EH (cell line): ENCODE measurements at places on chromosomes 12 and 14.

DNA sequence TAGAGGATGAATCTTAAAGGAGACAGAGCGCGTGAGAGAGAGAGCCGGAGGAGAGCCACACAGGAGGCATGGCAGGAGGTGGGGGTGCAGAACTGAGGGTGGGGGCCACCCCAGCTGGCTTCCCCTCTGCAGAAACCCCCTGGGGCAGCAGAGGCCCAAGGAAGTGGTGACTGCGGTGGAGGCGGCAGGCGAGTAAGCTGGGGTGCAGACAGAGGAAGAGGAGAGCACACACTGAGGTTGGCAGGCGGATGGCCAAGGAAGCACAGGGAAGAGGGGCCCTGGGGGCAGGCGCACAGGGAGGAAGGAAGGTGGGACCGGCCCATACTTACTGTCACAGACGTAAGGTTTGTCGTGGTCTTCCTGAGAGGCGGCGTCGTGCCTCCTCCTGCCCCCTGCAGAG is 179.8 kb downstream of the DPF3 start:
- no peak for DNase-seq

GRCh38 chr12:16260206-16260605 is 17.3 kb downstream of the SLC15A5 start:
- DNase-seq, result no peak

DNA sequence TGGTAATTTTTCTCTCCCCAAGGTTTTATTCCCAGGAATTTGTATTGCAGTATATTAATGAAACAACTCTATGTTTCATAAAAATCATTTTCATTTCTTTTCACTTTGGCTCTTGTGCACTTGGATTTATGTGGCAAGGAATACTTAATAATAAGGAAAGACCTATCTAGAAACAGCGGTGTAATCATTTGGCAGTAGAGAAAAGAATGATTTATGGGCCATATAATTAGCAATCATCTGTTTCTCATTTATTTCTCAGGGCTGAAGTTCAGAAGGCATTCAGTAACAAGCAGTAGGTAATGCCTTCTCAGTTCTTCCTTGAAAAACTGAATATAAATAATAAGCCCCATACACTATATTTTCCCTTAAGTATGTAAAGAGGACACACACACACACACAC is 172.6 kb downstream of the ANO4 start:
- DNase-seq, result peak; percentile 32

DNA sequence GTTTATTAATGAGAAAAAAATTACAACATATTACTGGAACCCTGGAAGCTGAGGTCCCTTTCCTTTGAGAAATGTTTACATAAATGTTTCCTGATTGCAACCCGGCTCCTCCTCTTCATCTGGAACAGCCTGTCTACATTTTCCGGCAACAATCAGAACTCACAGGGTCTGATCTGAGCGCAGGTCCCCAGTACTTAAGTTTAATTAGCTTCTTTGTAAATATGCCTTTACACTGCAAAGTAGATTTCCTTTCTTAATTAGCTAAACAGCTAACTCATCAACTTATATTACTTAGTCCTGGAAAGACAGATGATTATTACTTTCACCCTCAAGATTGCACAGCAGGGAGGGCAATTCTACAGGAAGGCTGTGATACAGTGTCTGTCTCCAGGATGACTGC is 213.0 kb downstream of the MON2 start:
- no peak for DNase-seq

DNA sequence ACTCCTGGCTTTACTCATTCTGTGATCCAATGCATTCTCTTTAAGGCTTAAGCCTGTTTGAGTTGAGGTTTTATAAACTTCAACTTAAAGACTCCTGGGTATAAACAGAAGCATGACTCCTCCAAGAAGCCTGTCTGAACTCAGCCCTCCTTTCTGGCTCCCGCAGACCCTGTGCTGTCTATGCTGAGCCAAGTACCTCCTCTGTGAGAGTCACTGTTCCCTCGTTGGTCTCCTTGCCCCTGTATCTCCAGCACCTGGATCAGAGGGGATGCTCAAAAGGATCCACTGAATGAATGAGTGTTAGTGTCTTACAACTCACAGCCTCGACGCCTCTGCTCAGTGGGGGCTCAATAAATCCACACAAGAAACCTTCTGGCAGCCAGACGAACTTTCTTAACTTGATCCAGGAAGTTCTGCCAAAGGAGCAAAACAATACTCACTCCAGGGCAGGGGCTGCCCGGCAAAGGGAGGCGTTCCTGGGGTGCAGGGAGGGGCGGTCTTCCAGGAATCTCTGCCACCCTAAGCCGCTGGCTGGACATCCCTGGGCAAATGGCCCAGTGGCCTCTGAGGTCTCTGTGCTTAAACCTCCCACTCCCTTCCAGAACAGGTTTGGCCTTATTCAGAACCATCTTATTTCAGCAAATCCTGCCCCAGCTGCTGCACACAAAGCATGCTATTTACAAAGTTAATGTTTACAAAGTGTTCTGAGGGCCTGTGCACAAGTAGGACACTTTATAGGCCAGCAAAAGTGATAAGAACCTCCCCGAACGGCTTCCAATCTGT is 32.9 kb downstream of the MAP1LC3B2 start:
- peak; percentile 30 for DNase-seq

GRCh38 chr12:2944401-2945047 is 14.7 kb upstream of the TEAD4 start:
- DNase-seq, result peak; percentile 40

DNA sequence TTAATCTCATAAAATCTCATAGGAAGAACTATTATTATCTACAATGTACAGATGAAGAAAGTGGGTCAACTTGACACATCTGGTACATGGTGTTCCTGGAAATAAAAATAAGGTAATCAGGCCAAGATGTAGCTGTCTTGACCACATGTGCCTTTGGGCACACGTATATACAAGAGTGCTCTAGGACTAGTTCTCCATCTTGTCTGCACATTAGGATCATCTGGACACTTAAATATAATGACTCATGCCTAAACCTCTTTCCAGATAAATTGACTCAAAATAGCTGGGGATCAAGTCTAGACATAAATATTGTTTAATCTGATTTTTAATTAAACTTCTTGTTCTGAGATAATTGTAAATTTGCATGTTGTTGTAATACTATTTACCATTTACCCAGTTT is 182.6 kb downstream of the CNTN1 start:
- no peak for DNase-seq

- peak; percentile 3 for DNase-seq
Observed at GRCh38 chr14:20219033-20219432, 4.5 kb upstream of the OR11H6 start.

- DNase-seq, result peak; percentile 7
Observed at GRCh38 chr12:22415342-22416309, 81.1 kb upstream of the ST8SIA1 start.

DNA sequence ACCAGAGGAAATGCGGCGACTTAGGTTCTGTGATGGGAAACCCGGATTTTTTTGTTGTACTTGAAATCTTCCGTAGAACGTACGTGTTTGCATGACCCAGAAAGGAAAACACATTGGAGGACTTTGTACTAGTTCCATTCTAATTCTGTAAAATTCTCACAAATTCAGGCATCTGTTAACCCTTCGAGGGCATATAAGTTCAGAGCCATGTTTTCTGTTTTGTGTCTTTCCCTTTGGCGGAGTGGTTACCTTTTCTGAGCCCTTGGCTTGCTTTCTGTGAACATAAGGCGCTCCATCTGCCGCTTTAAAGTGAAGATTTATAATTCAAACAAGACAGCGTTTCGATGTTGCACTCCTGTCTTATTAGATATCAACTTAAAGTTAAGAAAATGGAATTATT is 34.2 kb downstream of the BICD1 start:
- no peak for DNase-seq
